ENCODE measurements at places on chromosomes 7 and 10.

- no peak for DNase-seq
Measured at GRCh38 chr7:158725506-158725800, 20.8 kb upstream of the NCAPG2 start.

DNA sequence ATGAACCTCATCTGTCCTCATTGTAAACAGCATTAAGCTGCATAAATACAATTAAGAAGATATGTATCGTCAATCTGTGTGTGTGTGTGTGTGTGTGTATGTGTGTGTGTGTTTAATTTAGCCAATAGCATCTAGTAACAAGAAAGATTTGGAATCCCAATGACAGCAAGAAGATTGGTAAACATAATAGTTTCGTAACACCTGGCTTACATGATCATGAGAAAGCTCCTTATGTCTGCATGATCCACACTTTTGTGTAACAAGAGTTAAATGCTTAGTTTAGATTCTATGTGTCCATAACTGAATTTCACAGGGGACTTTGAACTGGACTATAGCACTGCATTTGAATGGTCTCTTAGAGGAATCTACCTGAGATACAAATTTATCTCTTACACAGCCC, 191.0 kb upstream of the BET1 start:
- no peak for DNase-seq

GRCh38 chr10:114995468-114996247, 57.7 kb downstream of the TRUB1 start:
- DNase-seq, result no peak

DNA sequence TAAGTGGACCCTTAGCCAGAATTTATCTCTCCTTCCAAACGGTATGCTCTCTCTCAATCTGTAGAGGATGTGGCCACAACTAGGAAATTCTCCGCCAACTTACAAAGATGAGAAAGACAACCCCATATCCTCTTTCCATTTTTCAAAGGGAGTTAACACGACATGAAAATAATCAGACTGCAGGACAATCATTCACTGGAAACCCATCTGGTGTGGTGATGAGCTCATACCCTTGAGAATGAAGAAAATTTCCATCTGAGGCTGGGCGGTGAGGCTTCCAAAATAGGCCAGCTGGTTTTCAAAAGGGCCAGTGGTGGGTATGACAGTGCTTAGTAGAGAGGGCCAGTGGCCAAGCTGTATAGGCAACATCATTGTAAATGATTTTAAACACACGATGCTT, 369.6 kb downstream of the FRMD4A start:
- no peak for DNase-seq

DNA sequence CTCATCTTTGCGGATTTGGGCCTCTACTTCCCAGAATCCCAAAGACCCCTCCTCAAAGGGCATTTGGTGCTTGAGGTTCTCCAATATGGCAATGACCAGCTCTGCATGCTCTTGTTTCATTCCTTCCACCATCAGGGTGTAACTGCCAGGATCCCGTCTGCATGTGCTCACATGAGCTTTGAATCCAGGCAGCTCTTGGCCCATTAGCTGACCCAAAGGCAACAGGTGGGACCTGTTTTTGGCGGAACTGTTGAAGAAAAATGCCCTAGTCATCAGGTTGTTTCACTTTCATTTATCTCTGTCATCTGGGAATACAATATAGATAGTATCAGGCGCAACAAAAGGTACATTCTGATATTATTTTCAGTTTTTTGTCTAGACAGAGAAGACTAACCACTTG, 159.1 kb upstream of the TCF7L2 start:
- no peak for DNase-seq

GRCh38 chr7:155526225-155526624, 20.1 kb downstream of the CNPY1 start:
- no peak for DNase-seq
